ENCODE measurements at places on chromosomes 11 and 22.

DNA sequence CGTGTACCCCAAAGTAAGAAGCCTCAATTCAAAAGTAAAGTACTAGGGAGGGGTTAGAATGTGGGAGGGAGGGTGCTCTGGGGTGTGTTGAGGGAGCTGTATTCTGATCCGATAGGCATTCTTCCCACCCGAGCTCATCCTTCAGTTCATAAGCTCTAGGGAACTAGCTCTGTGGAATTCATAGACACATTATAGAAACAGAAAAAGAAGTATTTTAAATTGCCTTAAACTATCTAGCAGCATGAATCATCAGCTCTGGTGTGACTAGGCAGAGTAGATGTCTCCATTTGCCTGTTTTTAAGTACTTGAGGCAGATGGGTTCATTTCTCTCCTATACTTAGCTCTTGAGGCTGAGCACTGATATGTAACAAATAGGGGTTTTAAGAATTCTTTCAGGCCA, 7.3 kb upstream of the SGSM3 start:
- no peak for DNase-seq

DNA sequence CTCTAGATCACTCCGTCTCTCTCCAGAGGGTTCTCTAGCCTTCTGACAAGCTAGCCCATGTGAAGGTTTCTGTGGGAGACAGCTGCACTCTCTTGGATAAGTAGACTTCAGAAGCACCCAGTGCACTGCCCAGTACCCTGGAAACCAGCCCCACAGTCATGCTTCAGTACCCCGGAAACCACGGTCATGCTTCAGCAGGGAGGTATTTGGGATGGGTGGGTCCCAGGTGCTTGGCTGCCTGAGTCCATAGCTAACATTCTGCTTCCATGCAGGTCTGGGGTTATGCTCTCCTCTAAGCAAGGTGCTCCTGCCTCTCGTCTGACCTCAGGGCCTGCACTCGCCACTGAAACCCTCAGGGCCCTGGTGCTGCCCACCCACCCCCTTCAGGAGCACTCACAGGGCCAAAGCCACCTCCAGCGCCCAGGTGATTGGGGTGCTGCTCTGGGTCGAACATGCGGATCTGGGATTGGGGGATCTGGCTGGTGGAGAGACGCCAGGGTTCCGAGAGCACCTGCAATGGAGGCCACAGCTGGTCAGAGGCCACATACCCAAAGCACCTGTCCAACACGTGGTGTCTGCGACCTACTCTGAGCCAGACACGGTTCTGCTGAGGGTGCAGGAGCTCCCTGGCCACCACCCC, 7.3 kb upstream of the SYCE3 start:
- no peak for DNase-seq

- DNase-seq: no peak
Observed at GRCh38 chr11:121996574-121996973, 119.4 kb downstream of the BLID start.

DNA sequence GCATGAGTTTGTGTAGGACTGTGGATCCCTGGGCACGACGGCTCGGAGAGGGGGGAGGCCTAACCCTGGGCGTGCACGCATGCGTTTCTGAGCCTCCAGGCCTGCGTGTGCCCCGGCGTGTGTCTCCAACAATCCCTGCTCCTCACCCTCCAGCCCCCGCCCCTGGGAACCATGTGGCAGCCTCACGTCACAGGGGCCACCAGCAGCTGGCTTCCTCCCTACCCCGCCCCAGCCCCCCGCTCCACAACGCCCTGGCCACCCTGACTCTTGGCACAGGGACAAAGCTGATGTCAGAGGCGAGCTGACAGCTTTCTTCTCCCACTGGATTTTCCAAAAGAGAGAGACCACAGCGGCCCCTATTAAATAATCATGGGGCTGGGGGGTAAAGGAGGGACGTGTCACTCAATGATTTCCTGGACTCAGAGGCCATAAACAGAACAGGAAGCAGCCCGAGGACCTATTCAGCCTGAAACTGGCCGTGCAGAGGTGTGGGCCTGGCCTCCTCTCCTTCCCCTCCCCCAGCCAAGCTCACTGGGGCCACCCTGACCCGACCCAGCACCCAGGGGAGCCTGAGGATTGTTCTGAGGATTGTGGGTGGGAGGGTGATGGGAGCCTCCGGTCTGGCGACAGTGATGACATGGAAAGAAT, 6.8 kb upstream of the LIF start:
- DNase-seq: peak; percentile 95

DNA sequence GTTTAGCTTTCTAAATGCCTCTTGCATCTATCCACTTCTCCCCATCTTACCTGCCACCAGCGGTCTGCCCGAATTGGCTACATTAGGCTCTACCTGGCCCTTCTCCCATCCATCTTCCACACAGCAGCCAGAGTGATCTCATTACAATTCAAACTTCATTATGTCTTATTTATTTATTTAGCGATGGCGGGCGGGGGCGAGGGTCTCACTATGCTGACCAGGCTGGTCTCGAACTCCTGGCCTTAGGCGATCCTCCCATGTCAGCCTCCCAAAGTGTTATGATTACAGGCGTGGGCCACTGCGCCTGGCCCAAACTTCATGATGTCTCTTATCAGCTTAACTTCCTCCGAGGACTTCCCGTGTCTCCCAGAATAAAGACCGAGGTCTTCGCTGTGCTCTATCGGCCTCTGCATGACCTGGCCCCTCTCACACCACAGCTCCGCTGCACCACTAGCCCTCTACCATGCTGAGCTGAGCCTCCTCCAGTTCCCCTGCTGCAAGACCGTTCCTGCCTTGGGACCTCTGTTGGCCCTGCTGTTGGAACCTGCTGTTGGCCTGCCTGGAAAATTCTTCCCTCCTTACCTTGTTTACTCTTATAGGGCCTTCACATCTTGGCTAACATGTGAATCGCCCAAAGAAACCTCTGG, 870 bp upstream of the CTTN start:
- DNase-seq: peak; percentile 67

- DNase-seq: no peak
Observed at GRCh38 chr11:3855808-3856491, 486 bp downstream of the STIM1 start.

- DNase-seq: no peak
Observed at GRCh38 chr11:46856605-46857343, 10.7 kb upstream of the CKAP5 start.

DNA sequence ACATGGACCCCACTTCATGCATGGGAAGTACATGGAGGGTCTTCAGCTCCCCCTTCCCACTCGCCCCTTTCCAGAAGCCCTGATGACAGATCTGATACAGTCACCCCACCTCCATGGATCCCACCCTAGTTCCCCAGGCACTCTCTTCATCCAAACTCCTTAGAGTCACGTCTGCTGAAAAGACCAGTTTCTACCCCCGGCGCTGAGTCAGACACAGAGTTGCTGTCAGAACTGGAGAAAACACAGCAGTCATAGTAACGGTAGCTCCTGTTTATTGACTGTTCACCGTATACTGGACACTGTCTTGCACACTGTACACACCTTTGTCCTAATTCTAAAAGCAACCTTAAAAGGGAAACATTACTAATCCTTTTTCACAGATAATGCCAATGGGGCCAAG, 29.1 kb downstream of the DRD2 start:
- no peak for DNase-seq

All from SHP77 treated with DMSO at 0.1 percent for 48 hours (cell line).